ENCODE measurements at places on chromosomes 11 and 22.

GRCh38 chr11:12269104-12269441 lies 108.3 kb upstream of the PARVA start:
- no peak for DNase-seq

DNA sequence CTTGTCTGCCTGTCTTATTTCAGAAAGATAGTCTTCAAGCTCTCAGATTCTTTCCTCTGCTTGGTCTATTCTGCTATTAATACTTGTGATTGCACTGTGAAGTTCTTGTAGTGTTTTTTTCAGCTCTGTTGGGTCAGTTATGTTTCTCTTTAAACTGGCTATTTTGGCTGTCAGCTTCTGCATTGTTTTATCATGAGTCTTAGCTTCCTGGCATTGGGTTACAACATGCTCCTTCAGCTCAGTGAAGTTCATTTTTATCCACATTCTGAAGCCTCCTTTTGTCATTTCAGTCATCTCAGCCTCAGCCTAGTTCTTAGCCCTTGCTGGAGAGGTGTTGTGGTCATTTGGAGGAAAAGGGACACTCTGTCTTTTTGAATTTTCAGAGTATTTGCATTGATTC lies 15.5 kb upstream of the DEPDC7 start:
- DNase-seq: no peak

DNA sequence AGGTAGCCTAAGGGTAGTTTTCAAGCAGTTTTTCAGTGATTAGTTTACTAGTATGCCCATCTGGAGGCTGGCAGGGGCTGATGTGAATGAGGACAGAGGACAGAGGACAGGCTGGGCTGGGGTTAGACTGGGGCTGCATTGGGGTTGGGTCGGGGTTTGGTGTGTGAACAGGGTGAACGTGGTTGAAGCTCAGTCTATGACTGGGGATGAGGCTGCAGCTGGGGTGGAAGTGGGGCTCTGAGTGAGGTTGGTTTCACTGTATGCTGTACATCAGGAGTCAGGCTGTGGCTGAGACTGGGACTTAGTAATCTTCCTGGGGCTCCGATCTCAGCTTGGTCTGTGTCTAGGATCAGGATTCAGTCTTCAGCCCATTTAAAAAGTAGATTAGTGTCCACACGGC lies 451 bp downstream of the OR51E1 start:
- DNase-seq: no peak

DNA sequence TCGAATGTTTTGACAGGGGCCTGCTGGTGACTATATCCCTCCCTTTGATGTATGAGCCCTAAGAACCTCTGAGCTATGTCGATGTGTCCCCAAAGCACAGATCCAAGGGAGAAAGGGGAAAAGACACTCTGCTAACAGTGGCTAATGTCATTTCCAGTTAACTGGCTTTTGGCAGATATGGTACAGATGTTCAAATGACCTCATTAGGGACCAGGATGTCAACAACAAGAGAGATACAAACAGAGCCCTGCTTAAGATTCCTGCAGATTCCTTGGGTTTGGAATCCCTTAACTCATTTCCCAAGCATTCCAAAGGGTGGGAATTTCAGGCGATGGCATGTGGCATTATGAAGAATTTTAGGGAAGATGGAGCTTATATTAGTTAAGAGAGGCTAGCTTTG lies 517.3 kb downstream of the SOX6 start:
- no peak for DNase-seq

- DNase-seq: no peak
These were observed 6.0 kb downstream of the C11orf68 start for GRCh38 chr11:65912845-65913244.

GRCh38 chr11:81278991-81279390 lies 1454.7 kb downstream of the FAM181B start:
- peak; percentile 2 for DNase-seq

DNA sequence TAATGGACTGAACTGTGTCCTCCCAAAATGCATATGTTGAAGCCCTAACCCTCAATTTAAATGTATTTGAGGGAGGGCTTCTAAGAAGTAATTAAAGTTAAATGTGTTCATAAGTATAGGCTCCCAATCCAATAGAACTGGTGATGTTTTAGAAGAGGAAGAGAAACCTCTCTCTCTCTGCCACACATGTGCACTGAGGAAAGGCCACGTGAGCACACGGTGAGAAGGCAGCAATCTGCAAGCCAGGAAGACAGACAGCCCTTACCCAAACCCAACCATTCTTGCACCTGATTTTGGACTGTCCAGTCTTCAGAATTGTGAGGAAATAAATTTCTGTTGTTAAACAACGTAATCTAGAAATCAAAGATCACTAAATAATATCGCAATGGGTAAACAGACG lies 501.5 kb upstream of the ARHGAP42 start:
- DNase-seq: no peak

- DNase-seq: no peak
These were observed 149.6 kb upstream of the MTNR1B start for GRCh38 chr11:92819830-92820229.

DNA sequence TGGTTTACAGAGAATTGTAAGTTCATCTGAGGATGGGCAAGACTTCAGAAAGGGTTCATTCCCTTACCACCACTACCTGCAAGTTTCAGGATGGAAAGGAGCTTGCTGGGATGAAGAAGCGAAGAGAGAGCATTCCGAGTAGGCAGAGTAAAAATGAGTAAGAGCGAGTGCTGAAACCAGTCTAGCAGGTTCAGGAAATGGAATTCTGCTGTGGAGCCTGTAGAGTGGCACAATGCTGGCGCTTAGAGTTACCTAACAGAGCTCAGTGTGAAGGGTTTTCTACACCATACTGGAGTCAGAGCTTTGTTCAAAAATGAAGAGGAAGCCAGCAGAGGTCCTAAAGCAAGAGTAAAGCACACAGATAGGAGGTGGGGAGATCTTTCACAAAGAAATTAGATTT lies 179.2 kb upstream of the ZC3H12C start:
- no peak for DNase-seq

- no peak for DNase-seq
These were observed 22.3 kb downstream of the KCNQ1 start for GRCh38 chr11:2466869-2467694.

DNA sequence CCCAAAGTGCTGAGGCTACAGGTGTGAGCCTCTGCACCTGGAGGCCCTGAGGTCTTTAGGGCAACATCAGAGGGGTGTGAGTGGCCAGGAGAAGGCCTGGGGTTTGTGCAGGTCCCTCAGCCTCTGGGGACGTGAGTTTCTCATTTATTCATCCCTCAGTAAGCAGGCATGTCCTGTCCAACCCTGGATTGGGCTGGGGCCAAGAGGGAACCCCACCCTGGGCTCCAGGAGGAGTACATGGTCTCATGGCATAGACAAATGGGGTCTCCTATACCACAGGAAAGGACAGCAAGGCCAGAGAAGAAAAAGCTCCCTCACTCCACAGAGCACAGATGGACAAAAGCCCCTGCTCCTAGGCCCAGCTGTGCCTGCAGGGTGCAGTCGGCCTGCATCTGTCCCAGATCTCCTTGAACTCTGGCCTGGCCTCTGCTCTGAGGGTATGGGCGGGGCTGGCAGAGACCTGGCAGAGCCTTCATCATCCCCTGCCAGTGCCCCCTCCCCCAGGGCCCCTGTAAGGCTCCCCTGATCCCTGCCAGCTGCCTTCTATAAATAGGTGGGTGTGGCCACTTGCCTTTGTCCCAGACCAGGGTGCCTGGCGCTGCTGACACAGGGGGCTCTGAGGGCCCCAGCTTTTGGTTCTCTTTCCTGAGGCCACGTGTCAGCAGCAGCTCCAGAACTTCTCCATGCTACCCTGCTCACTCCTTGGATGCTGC lies 34.6 kb downstream of the A4GALT start:
- DNase-seq: peak; percentile 41

- no peak for DNase-seq
These were observed 46.0 kb downstream of the PPARA start for GRCh38 chr22:46196278-46196677.

DNA sequence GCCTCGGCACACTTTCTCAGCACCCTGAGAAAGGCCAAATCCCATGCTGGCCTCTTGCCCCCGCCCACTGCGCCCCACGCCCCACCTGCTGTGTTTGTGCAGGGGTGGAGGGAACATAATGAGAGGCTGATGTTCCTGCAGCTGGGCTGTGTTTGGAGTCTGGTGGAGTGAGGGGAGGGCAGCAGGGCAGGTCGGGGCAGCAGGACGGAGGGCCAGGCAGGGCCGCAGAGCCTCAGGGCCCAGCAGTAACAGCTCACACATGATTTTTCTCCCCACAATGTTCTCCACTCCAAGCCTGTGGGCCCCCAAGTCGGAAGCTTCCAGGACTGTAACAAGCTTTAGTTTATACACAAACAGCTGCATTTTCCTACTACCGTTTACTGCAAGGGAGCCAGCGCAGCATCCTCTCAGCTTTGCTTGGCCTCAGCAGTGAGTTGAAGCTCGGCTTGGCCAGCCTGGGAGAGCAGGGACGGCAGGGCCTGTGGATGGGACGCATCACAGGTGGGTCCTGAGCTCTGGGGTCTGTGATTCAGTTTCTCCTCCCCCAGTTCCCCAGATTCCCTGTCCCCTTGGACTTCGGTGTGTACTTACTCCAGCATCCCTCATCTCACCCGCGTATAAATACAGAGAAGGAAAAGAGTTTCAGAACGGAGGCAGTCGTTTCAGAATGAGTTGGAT lies 51.0 kb downstream of the RPUSD4 start:
- DNase-seq: peak; percentile 29

GRCh38 chr22:36374603-36375024 lies 13.2 kb downstream of the MYH9 start:
- DNase-seq: no peak

DNA sequence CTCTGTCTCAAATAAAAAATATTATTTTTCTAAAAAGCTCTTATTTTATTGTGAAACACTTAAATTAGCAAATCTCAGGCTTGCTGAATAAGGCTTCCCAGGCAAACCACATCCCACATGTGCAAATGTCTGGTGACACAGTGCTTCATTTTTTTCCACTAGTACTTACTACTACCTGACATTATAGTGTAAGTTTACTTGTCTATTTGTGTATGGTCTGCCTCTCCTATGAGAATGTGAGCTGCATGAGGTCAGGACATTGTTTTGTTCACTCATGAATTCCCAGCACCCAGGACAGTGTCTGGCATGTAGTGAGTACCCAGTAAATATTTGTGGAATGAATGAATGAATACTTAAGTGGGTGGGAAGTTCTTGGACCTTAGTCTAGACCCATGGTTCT lies 103.1 kb downstream of the PTPRJ start:
- DNase-seq: no peak

- DNase-seq: peak; percentile 69
These were observed 22.3 kb upstream of the A4GALT start for GRCh38 chr22:42742940-42743339.

- no peak for DNase-seq
These were observed 20.8 kb upstream of the PEX26 start for GRCh38 chr22:18056807-18057474.

DNA sequence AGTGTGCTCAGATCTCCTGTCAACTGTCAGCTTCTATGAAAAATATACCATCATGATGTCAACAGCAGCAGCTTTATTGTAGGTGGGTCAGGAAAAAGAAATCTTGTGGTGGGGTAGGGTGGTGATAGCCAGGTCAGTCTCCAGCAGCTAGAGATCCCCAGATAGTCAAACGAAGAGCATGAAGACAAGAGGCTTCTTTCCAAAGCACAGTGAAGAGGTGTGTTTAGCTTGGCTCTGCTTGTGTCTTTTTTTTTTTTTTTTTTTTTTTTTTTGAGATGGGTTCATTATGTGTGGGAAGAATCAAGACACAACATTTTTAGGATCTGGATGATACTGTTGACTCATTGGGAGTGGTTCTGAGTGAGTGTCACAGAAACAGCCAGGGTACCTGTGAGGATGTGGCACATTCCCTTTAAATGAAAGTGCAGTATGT lies 1075.5 kb downstream of the NTM start:
- no peak for DNase-seq

- DNase-seq: no peak
These were observed 287.0 kb downstream of the DYNC2H1 start for GRCh38 chr11:103396237-103396636.

DNA sequence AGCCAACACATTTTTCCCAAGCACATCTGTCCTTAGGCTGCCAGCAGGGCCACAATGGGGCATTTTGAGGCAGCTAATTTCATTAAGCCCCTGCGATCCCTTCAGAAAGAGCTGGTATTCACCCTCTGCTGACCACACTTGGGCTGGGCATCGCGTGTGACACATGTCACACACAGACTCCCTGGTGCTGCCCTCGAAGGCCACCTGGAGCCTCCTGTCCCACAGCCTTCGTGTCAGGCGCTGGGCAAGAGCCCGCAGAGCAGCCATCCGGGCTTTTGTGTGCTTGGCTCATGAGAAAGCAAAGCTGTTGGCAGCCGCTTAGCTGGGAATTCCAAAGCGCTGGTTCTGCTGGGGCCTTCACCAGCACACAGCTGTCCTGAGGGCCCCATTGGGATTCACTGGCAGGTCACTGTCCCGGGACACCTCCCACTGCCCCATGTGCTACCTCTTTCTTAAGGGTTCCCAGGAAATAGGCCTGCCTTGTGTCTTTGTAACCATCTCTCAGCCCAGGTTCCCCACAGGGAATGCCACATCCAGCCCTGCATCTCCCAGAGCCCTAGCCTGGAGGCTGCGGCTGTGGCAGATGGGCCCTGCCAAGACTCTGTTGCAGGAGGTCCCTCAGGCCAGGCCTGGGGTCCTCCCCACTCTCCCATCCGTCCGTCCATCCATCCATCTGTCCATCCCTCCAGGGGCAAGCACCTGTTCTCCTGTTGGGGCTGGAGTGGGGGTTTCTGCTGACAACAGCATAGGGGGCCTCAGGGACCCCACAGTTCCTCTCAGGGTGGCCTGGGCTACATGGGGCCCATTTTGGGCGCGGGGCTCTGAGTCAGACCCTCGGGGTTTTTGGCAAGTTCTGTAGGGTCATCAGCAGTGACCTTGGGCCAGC lies 4.9 kb downstream of the CLDN5 start:
- DNase-seq: no peak

DNA sequence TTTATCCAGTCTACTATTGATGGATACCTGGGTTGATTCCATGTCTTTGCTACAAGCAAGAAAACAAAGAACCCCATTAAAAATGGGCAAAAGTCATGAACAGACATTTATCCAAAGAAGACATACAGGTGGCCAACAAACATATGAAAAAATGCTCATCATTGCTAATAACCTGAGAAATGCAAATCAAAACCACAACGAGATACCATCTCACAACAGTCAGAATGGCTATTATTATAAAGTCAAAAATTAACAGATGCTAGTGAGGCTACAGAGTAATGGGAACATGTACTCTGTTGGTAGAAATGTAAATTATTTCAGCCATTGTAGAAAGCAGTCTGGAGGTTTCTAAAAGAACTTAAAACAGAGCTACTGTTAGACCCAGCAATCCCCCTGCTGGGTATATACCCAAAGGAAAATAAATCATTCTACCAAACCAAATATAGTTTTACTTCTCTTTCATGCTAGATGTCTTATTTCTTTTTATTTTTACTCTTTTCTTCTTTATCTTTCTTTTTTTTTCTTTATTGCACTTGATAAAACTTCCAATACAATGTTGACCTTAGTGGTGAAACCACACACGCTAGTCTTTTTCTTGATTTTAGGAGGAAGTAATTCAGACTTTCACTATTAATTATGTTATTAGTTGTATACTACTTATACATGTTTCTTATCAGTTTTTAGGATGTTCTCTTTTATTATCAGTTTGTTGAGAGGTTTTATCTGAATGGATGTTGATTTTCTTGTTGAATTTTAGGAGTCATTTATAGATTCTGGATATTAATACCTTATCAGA lies 14.3 kb downstream of the TRIM22 start:
- no peak for DNase-seq

- DNase-seq: no peak
These were observed 1316.8 kb upstream of the RAG2 start for GRCh38 chr11:37914859-37915258.

Data from neural progenitor cell (in vitro differentiated cells).